Type B pancreatic cell (in vitro differentiated cells): ENCODE measurements at places on chromosomes 11 and 22. TPM values are rescaled to one million over a fixed set of nuclear protein-coding genes. Genes with fewer than 3 reads are reported as not detected.

GRCh38 chr11:91248199-91248807 is 976.3 kb upstream of the FAT3 start:
- no peak overlapping the region for H3K4me3 ChIP-seq
- no peaks in the 10 kb centered on the region for H3K27me3 ChIP-seq
- no peaks in the 10 kb centered on the region for H3K36me3 ChIP-seq
- no peak overlapping the region for H3K27ac ChIP-seq
- no peaks in the 10 kb centered on the region for H3K4me1 ChIP-seq

DNA sequence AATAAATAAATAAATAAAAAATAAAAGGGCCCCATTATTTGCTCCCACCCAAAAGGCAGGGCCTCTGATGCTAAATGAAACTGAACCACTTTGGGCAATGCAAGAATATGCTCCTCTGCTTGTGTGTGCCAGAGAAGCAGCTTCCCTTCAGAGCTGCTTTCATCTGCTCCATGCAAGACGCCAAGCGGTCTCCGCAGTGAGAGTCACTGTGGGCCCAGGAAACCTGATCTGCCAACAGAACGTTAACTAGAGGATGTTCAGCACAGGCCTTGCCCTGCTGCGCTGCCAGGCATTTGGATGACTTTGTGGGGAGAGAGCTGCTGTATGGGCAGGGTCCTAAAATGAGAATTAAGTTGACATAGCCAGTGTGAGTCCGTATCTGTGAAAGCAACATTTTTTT is 43.7 kb upstream of the APOA1 start:
- peaks cover 14% of the 10 kb centered on the region for H3K4me1 ChIP-seq
- H3K36me3 ChIP-seq, result peaks cover 4% of the 10 kb centered on the region
- no peak overlapping the region for H3K4me3 ChIP-seq
- no peaks in the 10 kb centered on the region for H3K27me3 ChIP-seq
- no peak for DNase-seq

Gene APOL4
- 0.67 and 1.4 TPM in 2 replicates for total RNA-seq

GRCh38 chr11:8820401-8820800 is 90.6 kb upstream of the AKIP1 start:
- H3K27me3 ChIP-seq, result no peaks in the 10 kb centered on the region
- DNase-seq, result no peak
- H3K36me3 ChIP-seq, result no peaks in the 10 kb centered on the region
- no peak overlapping the region for H3K27ac ChIP-seq
- H3K4me1 ChIP-seq, result no peaks in the 10 kb centered on the region
- H3K4me3 ChIP-seq, result no peak overlapping the region

Gene TLCD5
- 3.3 and 11.6 TPM in 2 replicates for total RNA-seq

DNA sequence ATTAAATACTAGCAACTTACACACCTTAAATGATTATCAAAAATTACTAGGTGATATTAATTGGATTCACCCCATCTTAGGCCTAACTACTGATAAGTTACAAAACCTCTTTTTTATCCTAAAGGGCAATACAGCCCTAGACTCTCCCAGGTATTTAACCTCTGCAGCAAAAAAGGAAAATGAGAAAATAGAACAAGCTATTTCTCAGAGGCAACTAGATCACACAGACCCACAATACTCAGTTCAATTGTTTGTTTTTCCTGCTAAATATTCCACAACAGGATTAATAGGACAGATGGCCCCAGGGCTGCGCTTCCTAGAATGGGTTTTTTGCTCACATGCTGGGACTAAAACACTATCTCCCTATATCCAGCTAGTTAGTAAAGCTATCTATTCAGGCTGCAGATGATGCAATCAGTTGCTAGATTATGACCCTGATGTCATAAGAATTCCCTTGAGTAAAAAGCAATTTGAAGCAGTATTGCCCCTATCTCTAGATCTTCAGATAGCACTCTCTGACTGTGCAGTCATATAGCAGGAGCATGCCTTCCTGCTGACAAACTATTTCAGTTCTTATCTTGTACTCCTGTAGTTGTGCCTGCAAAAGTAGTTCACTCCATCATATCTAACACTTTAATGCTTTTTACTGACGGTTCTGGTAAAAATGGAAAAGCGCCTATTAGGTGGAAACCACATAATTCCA is 1595.5 kb upstream of the TENM4 start:
- H3K27me3 ChIP-seq, result peaks cover 3% of the 10 kb centered on the region
- H3K4me3 ChIP-seq, result no peak overlapping the region
- no peaks in the 10 kb centered on the region for H3K36me3 ChIP-seq

- H3K36me3 ChIP-seq, result peaks cover 5% of the 10 kb centered on the region
- no peak overlapping the region for H3K27ac ChIP-seq
- no peak overlapping the region for H3K4me3 ChIP-seq
- H3K27me3 ChIP-seq, result no peaks in the 10 kb centered on the region
Measured at GRCh38 chr11:85784480-85785265, 26.3 kb downstream of the SYTL2 start.

Gene SCN2B
- 2.8 TPM in 1 of 2 replicates, not detected in the other for total RNA-seq

DNA sequence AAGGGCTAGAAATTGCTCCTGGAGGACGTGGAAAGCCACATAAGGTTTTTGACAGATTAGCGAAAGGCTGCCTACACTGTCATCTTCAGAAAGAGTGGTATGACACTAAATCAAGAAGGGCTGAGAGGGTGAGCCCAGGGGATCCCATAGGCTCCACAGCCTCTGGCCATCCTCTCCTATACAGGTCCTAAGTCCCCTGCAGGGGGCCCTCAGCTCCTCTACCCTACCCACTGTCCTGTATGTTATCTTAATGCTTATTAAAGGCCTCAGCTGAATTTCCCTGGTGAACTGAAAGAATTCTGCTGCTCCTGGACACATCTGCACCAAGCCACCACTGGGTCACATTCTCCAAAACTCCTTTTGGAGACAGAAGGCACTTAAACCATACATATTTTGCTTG is 7.9 kb downstream of the KLHL22 start:
- H3K36me3 ChIP-seq, result peaks cover 27% of the 10 kb centered on the region
- DNase-seq, result no peak
- no peak overlapping the region for H3K4me3 ChIP-seq
- H3K4me1 ChIP-seq, result peaks cover 15% of the 10 kb centered on the region
- H3K27ac ChIP-seq, result no peak overlapping the region

DNA sequence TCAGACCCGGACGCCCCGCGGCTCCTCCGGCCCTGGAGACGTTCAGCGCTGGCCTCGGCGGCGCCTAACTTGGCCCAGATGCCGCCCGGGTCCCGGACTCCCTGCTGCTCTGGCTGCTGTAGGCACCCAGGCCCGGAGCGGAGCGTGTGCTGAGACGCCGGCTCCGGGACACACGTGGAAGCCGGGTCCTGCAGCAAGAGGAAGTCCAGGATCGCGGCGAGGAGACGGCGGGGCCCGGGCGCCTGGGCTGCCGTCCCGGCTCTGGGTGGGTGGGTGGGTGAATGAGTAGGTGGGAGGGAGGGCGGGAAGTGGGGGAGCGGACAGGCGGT is 223 bp downstream of the WT1 start:
- no peak overlapping the region for H3K27ac ChIP-seq
- H3K4me1 ChIP-seq, result peaks cover 24% of the 10 kb centered on the region
- peaks cover 2% of the 10 kb centered on the region for H3K36me3 ChIP-seq
- peaks cover 93% of the 10 kb centered on the region for H3K27me3 ChIP-seq
- no peak for DNase-seq

DNA sequence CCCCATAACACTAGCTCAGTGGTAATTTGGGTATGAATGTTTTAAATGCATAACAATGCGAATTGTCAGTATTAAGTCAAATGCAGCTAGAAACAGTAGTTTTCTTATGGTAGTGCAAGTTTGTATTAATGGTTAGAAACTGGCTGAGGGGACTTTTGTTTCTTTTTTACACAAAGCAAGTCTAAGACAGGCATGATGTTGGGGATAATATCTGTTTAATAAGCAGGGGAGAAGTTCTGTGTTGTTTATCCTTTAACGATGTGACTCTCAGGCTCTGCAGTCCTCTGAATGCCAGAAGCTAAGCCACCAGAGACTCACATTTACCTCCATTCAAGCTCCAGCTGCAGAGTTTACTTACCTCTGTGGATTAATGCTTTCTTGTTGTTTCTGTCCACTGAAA is 67.8 kb downstream of the SYT9 start:
- H3K36me3 ChIP-seq, result no peaks in the 10 kb centered on the region
- H3K4me3 ChIP-seq, result no peak overlapping the region
- DNase-seq, result no peak
- H3K4me1 ChIP-seq, result no peaks in the 10 kb centered on the region

Gene APOC3
- 21.6 and 54.4 TPM in 2 replicates for total RNA-seq

GRCh38 chr11:97934572-97935208 is 1086.1 kb upstream of the CNTN5 start:
- no peaks in the 10 kb centered on the region for H3K27me3 ChIP-seq
- DNase-seq, result no peak
- H3K36me3 ChIP-seq, result no peaks in the 10 kb centered on the region
- H3K4me1 ChIP-seq, result no peaks in the 10 kb centered on the region
- no peak overlapping the region for H3K4me3 ChIP-seq

Gene PHF21B
- 2.1 and 19.0 TPM in 2 replicates for total RNA-seq

- no peak for DNase-seq
- peaks cover 5% of the 10 kb centered on the region for H3K27me3 ChIP-seq
- H3K4me3 ChIP-seq, result no peak overlapping the region
- H3K27ac ChIP-seq, result no peak overlapping the region
- no peaks in the 10 kb centered on the region for H3K36me3 ChIP-seq
- peaks cover 11% of the 10 kb centered on the region for H3K4me1 ChIP-seq
Measured at GRCh38 chr11:69035150-69035945, 13.4 kb upstream of the TPCN2 start.

GRCh38 chr22:19943082-19944026 is 1.7 kb upstream of the TXNRD2 start:
- no peaks in the 10 kb centered on the region for H3K27me3 ChIP-seq
- H3K36me3 ChIP-seq, result peaks cover 5% of the 10 kb centered on the region
- peak overlapping the region; percentile 95 for H3K27ac ChIP-seq
- DNase-seq, result no peak
- peak overlapping the region; percentile 95 for H3K4me3 ChIP-seq

DNA sequence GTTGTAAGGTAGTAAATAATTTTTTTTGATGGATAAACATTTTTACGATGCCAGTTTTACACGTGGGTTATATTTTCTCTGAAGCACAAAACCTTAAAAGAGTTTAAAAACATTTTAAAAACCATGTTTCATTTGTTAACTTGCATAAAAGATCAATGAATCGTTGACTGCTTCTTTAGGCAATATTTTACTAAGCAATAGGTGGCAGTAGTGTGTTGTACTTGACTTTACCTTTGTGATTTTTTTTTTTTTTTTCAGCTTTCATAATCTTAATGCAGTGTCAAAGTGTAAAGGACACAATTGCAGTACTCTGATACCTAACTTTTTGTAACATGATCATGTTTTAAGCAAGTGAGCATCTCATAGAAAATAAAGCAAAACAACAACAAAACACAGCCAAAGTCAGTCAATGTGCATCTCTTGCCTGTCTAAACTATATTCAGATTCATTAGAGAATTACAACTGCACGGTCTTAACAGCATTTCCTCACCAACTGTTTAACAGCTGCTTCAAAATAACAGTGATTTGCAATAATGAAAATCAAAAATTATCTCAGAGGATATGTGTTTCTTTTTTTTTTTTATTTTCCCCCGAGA is 27.7 kb downstream of the DNAJC24 start:
- no peak overlapping the region for H3K4me3 ChIP-seq
- H3K36me3 ChIP-seq, result peaks cover 18% of the 10 kb centered on the region
- DNase-seq, result no peak

Gene CNTN5
- total RNA-seq, result 2.3 and 3.2 TPM in 2 replicates

DNA sequence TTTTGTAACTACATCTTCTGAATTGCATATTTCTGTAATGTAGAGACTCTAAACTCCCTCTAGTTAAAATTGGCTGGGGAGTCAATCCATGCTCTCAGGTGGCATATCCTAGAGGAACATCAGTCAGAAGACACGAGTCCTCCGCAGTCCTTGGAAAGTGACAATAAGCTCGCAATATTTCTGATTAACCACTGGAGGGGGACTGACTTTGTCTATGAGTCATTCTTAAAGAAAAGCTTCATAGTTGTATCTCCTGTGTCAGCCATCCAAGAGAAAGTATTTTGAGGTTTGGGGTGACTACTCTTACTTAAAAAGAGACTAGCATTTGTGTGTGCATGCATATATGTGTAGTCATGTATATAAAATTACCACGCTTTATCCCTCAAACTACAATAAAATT is 60.2 kb downstream of the SLN start:
- no peak overlapping the region for H3K27ac ChIP-seq
- H3K27me3 ChIP-seq, result peaks cover 4% of the 10 kb centered on the region
- DNase-seq, result no peak
- H3K4me3 ChIP-seq, result no peak overlapping the region
- no peaks in the 10 kb centered on the region for H3K36me3 ChIP-seq

DNA sequence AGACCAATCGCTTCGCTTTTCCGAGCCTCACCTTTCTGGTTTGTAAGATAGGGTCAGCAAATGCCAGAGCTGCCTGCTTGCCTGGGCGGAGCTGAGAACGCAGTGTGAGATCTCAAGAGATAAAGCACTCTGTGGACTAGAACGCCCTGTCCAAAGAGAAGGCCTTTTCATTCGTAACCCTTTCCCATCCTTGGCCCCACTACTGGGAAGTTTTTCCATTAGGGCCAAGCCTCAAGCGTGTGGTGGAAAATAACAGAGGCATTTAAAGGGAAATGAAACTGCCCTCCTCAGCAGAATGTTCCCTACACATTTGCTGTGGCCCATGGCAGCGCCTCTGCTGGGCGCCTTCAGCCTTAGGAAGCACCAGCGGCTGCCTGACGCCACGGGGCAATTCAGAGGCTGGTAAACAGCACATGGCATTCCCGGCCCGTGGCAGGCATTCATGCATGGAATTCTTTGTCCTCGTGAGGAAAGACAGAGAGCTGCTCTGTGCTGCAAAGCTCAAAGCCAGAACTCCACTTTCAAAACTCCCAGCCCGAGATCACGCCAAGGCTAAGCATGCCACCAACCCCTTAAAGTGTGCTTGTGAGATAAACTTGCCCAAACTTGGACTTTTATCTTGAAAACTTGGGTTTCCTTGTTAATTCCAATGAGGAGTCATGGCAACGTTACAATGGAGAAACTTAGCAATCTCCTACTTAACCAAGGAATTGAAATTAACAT is 38.1 kb downstream of the AHNAK start:
- peak; percentile 77 for DNase-seq
- H3K4me3 ChIP-seq, result peak overlapping the region; percentile 77
- H3K4me1 ChIP-seq, result peaks cover 46% of the 10 kb centered on the region
- peaks cover 10% of the 10 kb centered on the region for H3K27me3 ChIP-seq

Gene SHANK2
- total RNA-seq, result 25.9 and 49.4 TPM in 2 replicates
